AG09309 (cell line): ENCODE measurements at places on chromosomes 13 and 19.

GRCh38 chr19:32914879-32915660, 45.5 kb upstream of the SLC7A9 start:
- DNase-seq: no peak

DNA sequence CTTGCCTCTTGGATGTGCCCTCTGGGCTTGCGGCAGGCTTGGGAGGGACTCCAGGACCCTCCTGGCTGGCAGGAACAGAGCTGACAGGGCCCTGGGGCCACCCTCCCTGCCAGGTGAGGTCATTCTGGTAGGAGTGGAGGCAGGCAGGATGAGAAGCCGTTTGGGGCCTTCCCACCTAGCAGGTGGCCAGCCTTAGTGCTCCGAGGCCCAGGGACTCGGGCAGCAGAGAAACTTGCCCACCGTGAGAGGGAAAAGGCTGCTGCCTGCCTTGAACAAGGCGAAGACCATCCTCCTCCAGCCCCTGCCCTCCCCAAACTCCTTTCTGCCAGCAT, 8.5 kb downstream of the RFX1 start:
- no peak for DNase-seq

GRCh38 chr13:37791699-37792098, 77.9 kb downstream of the TRPC4 start:
- no peak for DNase-seq

DNA sequence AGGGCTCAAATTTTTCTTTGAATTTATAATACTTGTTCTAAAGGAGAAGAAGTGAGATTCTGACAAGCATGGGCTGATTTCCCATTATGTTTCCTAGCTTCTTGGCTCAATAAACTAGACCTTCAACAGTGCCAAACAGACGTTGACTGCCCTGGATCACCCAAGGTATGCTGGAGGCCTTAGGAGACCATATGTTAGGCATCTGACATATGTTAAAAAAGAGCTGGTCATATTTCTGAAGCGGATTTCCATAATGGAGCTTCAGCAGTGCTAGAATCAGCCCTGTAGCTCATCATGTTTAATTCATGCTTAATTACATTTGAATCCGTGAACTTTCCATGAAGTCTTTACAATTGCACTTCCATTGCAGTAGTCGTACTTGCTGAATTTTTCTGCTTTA, 653.3 kb downstream of the DIAPH3 start:
- DNase-seq: no peak
